ENCODE measurements at places on chromosomes 11 and 22.

DNA sequence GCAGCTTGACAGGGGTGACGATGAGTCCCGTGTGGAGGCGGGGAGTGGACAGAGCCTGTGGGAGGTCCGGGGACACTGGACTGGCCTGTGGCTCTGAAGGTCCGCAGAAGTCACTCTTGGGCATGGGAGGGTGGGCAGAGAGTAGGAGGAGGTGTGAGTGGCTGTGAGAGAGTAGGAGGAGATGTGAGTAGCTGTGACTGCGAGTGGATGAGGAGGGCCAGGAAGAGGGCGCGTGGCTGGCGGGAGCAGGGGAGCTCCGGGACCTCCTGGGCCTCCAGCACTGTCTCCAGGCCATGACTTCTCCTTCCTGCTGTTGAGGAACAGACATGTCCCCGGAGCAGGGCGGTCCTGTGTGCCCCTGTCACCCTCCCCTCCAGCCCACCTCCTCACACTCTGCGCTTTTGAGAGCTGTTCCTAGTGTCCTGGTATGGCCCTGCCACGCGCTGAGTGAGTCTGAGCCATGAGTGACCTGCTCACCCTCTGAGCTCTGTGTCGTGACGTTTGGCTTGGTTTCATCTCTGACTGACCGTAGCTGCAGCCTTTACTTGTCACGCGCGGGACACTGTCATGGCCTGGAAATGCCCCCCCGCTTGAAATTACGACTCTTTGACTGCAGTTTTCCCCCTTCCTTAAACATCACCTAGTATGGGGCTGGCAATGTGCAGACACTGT is 391.5 kb downstream of the TBC1D22A start:
- peak overlapping the region; percentile 45 for H3K27ac ChIP-seq
- no peaks in the 10 kb centered on the region for H3K36me3 ChIP-seq
- peak overlapping the region; percentile 22 for H3K4me3 ChIP-seq

GRCh38 chr11:62806611-62807121 is 1.4 kb upstream of the NXF1 start:
- H3K4me1 ChIP-seq, result peaks cover 4% of the 10 kb centered on the region
- DNase-seq, result peak; percentile 32
- H3K27ac ChIP-seq, result peak overlapping the region; percentile 91
- no peak overlapping the region for H3K4me3 ChIP-seq
- H3K27me3 ChIP-seq, result no peaks in the 10 kb centered on the region

DNA sequence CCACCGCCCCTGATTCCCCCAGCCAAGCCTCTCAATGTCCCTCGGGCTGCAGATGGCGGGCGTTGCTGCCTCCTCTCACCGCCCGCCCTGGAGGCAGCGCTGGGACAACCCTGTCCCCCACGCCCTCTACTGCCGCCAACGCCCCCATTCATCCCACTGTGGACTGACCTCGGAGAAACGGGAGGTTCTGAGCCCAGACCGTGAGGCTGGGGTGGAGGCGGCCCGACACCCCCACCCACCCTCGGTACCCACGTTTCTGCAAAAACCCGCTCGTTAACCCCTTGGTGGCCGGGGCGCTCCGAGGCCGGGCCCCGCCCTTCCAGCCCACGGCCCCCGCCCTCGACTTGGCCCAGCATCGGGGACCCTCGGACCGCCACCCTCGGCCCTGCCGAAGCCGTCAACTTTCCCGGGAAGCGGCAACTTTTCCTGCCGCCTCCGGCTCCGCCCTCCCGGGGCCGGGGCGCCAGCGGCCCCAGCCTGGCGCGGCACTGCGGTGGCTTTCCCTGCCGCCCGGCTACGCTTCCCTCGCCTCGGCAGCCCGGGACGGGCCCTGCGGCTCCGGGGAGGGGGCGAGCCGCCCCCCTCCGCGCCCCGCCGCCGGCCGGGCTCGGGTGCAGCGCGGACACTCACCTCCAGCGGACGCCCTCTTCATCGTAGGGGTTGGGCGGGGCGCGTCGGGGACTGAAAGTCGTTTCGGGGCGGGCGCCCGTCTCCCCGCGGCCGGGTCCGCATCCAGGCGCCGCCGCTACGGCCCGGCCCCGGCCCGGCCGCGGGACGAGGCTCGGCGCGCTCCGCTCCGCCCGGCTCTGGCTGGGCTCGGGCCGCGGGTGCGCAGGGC is 458 bp downstream of the RTN4R start:
- peak overlapping the region; percentile 33 for H3K4me3 ChIP-seq
- H3K36me3 ChIP-seq, result no peaks in the 10 kb centered on the region
- no peak for DNase-seq

DNA sequence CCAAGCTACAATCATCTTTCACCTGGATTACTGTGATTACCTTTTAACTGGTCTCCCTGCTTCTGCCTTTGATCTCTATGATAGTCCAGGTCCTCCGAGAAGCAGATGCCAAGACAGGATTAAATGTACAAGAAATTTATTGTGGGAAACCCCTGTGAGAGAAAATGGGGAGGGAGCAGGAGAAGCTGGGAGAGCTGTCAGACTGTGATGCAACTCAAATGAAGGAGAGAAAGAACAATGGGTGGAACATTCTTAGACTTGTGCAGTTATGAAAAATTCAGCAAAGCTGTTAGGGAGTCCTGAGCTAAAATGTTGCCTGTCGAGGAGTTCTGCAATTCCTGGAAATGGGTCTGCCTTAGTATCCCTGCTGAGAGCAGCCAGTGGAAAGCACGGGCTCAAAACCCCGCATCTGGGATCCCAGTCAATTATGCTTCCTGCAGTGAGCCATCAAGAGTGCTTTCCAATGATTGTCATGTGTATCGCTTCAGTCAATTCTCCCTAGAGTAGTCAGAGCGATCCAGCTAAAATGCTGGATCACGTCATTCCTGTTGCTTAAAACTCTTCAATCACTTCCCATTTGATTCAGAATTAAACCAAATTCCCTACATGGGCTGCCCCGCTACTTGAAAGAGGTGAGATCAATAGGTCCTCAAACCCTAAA is 16.5 kb upstream of the CSTF3 start:
- H3K36me3 ChIP-seq, result no peaks in the 10 kb centered on the region
- H3K27me3 ChIP-seq, result no peaks in the 10 kb centered on the region
- no peak for DNase-seq
- no peak overlapping the region for H3K27ac ChIP-seq

DNA sequence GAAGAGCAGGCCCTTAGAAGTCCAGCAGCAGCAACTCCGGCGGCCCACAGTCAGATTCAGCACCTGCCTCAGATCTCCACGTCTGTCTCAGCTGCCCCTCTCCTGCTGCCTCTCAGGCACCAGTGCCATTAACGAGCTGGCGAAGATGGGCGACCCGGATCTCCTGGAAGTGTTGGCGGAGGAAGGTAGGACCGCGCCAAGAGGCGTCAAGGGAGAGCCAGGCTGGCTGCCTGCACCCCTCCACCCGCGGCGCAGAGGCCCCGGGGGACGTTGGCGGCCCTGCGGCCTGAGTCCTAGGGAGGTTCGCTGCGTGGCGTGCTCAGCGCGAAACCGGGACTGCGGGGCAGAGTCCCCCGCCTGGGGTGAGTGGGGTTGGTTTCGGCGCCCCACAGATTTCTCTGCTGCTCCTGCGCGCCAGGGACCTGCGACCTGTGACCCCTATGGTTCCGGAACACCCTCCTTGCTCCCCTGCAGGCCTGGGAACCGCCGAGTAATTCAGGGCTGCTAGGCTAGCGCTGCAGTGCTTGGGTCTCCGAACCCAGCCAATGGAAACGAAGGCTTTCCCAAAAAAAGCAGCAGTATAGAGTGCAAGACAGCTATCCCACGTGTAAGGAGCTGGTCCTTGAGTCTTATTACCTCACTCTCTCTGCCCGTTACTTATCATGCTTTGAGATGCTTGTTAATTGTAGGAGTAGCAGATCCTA is 615 bp downstream of the ANO5 start:
- no peaks in the 10 kb centered on the region for H3K27me3 ChIP-seq
- H3K4me1 ChIP-seq, result no peaks in the 10 kb centered on the region
- DNase-seq, result peak; percentile 13
- no peak overlapping the region for H3K27ac ChIP-seq
- no peaks in the 10 kb centered on the region for H3K36me3 ChIP-seq
- peak overlapping the region; percentile 46 for H3K4me3 ChIP-seq

GRCh38 chr22:19691721-19692341 is 22.5 kb upstream of the SEPTIN5 start:
- no peaks in the 10 kb centered on the region for H3K27me3 ChIP-seq
- peak overlapping the region; percentile 2 for H3K27ac ChIP-seq
- H3K36me3 ChIP-seq, result no peaks in the 10 kb centered on the region

- H3K4me3 ChIP-seq, result no peak overlapping the region
- H3K4me1 ChIP-seq, result no peaks in the 10 kb centered on the region
- no peak overlapping the region for H3K27ac ChIP-seq
- no peaks in the 10 kb centered on the region for H3K36me3 ChIP-seq
- no peaks in the 10 kb centered on the region for H3K27me3 ChIP-seq
Measured at GRCh38 chr22:36644333-36644757, 59.2 kb downstream of the CACNG2 start.

GRCh38 chr22:19455585-19456370 is 8.3 kb upstream of the C22orf39 start:
- no peaks in the 10 kb centered on the region for H3K4me1 ChIP-seq
- no peak for DNase-seq
- no peak overlapping the region for H3K4me3 ChIP-seq
- no peak overlapping the region for H3K27ac ChIP-seq
- no peaks in the 10 kb centered on the region for H3K36me3 ChIP-seq
- H3K27me3 ChIP-seq, result no peaks in the 10 kb centered on the region

DNA sequence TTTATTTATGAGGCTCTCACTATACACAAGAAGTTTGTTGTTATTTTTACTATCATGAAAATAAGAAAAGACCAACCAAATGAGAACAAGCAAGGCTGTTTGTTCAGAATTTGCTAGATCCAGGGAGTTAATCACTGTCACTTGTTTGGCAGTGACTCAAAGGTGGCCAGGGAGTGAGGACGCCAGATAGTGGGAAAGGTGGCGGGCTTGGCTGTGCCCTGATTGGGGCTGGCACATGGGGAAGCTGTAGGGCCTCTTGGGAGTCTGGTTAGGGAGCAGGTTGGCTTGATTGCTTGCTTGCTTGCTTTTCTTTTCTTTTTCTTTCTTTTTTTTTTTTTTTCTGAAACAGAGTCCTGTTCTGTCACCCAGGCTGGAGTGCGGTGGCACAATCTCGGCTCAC is 53.1 kb upstream of the SLC22A12 start:
- no peaks in the 10 kb centered on the region for H3K4me1 ChIP-seq
- H3K27me3 ChIP-seq, result no peaks in the 10 kb centered on the region
- H3K27ac ChIP-seq, result no peak overlapping the region
- no peak overlapping the region for H3K4me3 ChIP-seq
- H3K36me3 ChIP-seq, result no peaks in the 10 kb centered on the region
- DNase-seq, result no peak

DNA sequence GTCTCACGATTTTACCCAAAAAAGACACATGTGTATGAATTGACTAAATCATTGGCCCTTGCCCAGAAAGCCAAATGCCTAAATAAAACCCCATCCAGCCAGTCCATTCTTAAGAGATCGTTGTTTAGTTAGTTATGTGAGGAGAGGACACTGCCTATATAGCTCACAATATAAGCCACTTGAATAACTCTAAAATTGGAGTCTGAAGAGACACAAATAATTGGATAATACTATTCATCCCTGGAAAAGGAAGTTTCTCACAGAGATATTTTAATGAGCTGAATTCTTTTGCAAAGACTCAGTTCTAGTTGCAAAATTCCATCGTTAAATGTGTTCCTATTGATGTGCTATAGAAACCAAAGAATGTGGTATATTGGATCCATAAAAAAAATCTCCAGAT is 176.7 kb downstream of the SOX6 start:
- no peaks in the 10 kb centered on the region for H3K4me1 ChIP-seq
- H3K4me3 ChIP-seq, result no peak overlapping the region
- no peak overlapping the region for H3K27ac ChIP-seq
- no peak for DNase-seq

DNA sequence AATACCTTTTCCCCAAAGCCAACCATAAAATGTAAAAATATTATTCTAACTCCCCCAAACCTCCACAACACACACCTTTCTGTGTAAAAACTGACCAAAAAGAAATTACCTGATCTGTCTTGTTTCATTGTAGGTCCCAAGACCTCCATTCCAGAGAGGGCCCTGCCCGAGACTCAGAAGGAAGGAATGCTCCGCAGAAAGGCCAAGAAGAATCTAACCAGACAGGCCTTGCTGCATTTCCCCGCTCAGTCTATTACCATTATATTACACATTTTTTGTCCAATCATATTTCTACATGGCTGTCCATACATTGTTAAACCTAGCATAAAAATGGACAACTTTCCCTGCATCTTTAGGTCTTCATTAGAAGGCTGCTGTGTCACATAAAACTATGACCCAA is 237.5 kb upstream of the UBASH3B start:
- no peaks in the 10 kb centered on the region for H3K36me3 ChIP-seq
- no peaks in the 10 kb centered on the region for H3K4me1 ChIP-seq
- H3K27me3 ChIP-seq, result no peaks in the 10 kb centered on the region
- no peak overlapping the region for H3K4me3 ChIP-seq
- H3K27ac ChIP-seq, result no peak overlapping the region

- H3K27me3 ChIP-seq, result no peaks in the 10 kb centered on the region
- no peaks in the 10 kb centered on the region for H3K36me3 ChIP-seq
- peak overlapping the region; percentile 40 for H3K27ac ChIP-seq
- no peak for DNase-seq
Measured at GRCh38 chr11:58028687-58029411, 1.9 kb upstream of the OR6Q1 start.

- DNase-seq, result no peak
- no peaks in the 10 kb centered on the region for H3K36me3 ChIP-seq
- no peaks in the 10 kb centered on the region for H3K27me3 ChIP-seq
Measured at GRCh38 chr22:41933411-41934177, 7.0 kb upstream of the TNFRSF13C start.

All from uterus (tissue), 4 donors.